ENCODE measurements at places on chromosomes 2 and 18.

DNA sequence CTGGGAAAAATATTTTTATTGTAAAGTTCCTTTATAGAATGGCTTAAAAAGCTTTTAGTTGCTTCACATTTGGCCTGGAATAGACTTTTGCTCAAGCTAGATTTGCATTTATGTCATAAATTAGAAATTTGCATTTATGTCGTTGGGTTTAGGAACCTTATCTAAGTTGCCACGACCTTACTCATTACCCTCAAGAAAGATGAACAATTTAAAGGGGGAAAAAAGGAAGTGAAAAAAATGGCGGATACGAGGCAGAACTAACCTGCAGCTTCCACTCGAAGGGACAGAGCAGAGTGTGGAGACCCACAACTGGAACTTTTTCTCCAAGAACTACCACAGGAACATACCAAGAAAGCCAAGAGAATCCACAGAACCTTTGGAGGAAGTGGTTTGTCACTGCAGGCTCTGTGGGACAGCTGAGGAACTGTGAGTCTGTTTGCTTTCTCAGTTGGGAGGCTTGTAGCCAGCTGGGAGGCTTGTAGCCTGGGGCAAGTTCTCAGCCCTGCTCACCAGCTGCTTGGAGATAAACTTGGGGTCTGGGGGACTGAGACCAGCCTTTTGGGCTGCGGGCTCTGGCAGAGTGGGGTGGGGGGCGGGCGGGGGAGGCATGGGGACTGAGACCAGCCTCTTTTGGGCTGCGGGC is 349.9 kb upstream of the MEIS1 start:
- no peak for DNase-seq

DNA sequence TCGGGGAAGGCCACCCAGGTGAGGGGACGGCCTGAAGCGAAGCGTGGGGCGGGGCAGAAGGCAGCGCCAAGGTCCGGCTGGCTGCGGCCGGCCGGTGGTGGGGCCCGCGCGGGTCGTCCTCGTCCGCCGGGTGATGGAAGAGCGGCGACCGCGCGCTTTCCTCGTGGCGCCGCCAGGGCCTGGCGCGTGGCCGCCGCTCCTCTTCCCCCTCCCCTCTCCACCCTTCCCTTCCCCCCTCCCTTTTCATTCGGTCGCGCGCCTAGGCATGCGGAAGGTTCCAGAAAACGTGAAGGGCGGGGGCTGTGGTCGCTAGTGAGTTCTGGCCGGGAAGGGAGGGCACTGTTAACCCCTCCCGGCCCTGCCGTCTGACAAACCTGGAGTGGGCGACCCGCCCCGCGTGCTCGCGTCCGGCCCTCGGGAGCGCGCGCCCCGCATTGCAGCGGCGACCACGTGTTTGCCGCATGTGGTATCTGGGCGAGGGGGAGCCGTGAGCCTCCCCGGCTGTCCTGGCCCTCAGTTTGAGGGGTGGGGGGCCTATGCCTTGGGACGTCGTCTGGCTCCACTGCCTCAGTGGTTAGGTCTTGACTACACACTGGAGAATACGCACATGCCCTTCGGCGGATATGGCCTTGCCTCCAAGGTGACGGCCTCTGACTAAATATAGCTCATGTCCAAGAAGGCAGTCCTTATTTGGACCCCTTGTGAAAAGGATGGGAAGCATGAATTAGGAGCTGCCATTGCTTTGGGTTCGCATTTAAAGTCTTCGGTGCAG is 579 bp downstream of the MAT2A start:
- DNase-seq = no peak

DNA sequence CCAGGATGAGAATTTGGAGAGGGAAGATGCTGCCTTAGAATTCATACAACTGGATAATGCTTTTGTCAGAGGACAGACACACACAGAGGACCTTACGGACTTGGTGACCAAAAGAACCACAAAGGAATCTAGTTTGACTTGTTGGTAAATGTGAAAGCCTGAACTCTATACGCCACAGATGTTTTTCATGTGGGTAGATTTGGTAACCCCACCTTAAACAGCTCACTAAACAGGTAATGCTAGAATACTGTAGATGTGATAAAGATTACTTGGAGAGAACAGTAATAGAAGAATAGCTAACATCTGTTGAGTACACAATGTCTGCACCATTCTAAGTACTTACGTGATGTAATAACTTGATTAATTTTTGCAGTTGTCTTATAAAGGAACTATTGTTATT is 24.1 kb downstream of the ANXA4 start:
- DNase-seq = no peak

GRCh38 chr2:69939722-69940121 is 21.7 kb downstream of the ASPRV1 start:
- DNase-seq = no peak

- no peak for DNase-seq
These were observed 44.2 kb downstream of the NRP2 start for GRCh38 chr2:205726506-205726905.

GRCh38 chr2:85750587-85751575 is 2.9 kb upstream of the ATOH8 start:
- no peak for DNase-seq

DNA sequence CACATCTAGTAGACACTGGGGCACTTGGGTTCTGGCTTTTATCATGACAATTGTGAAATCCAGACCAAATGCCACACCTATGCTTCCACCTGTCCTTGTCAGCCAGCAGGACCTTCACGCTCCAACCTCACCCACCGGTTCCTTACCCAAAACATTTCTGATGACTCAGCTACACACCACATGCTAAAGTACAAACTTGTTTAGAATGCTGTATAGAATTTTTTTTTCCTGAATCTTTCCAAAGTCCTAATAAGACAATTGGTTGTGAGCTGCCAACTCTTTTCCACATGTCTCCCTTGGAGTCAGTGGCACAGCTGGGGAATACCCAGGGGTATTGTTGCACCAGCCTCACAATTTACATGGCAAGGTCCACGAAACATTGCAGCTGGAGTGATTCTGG is 75.5 kb upstream of the LPIN2 start:
- DNase-seq = no peak

DNA sequence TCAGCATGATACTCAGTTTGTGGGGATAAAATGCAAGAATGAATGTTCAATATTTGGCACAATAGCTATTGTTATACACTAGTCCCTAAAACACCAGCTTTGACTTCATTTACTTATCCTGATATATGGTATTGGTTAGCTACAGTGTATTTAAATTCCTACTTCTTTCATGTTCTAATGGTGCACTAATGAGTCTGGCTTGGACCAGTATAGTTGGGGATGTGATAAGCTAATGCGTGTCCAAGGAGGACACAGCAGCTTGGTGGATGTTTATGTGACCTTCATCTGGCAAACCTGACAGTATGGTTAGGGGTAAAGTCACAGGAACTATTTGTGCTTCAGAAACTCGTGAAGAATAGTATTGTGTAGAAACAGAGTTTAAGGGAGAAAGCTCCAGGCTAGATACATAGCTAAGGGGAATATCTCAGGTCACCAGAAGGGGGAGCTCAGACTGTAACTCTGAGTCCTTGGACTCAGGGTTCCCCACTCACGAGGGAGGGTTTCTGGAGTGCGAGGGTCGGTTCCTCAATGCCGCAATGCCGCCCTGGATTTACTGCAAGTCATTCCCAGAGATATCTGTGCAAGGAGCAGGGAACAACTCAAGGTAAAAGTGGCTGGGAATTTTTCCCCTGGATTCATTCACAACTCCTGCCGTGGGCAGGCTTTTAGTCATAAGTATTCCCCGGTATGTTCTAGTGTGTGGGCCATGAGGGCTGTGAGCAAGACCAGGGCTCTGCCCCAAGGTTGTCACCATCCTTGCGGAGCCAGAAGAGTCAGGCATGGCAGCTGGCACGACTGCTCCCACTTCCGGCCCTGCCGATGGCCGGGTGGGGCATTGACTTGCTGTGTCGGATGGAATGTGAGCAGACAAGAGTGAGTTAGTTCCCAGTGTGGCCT is 14.5 kb downstream of the IL1R2 start:
- no peak for DNase-seq

GRCh38 chr2:10324095-10324832 is 21.6 kb downstream of the HPCAL1 start:
- no peak for DNase-seq

GRCh38 chr2:113724010-113724409 is 32.4 kb downstream of the SLC35F5 start:
- DNase-seq = no peak

DNA sequence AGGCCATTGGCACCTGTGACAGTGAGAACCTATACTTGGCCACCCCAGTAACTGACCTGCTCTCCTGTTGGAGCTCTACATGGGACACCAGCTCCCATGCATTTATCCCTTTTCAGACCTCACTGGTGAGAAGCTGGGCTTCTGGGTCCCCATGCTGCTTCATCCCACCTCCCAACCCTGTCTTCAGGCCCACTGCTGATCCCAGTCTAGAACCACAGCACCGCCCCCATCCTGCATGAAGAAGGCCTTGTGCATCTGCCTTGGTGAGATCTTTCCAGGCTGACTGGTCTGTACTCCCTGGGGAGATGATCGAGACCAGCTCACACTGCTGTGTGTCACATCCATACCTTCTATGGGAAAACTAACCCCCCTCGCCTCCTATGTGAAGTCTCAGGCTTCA is 22.7 kb downstream of the TTC32 start:
- DNase-seq = no peak

GRCh38 chr18:57891707-57892391 is 88.7 kb upstream of the ATP8B1 start:
- DNase-seq = no peak

DNA sequence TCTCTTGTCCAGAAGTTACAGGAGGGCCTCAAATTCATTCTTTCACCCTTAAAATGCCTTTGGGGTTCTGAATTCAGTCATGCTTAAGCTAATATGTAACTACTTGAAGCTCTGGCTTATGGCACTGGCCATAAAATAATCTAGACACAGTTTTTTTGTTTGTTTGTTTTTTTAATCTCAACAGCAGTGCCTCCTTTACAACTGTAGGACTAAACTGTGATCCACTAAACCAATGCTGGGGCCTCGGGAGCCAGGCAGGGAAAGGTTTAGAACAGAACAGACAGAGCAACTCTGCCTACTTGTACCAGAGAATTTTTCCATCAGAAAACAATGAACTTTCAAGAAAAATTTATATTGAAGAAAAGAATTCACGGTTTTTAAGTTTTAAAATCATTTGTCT is 1.7 kb downstream of the STAM2 start:
- no peak for DNase-seq

DNA sequence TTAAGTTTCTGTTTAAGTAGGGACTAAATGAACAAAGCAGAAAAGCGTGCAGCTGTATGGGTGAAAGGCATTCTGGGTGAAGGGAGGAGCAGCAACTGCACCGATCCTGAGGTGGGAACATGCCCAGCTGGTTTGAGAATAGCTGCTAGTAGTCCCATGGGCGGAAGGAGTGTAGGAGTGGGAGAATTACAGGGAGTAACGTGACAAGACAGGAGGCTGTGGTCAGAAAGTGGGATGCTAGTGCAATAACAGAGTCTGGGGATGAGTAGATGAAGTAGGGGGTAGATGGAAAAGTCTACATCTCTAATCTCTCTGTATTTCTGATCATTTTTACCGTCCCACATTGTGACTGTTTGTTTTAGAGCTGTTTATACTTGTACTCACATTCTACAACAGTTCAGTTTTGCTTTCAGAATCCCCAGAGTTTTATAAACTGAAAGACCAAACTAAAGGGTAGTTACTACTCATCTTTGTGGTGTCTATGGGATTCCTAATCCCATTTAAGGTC is 118.9 kb downstream of the LCLAT1 start:
- no peak for DNase-seq

DNA sequence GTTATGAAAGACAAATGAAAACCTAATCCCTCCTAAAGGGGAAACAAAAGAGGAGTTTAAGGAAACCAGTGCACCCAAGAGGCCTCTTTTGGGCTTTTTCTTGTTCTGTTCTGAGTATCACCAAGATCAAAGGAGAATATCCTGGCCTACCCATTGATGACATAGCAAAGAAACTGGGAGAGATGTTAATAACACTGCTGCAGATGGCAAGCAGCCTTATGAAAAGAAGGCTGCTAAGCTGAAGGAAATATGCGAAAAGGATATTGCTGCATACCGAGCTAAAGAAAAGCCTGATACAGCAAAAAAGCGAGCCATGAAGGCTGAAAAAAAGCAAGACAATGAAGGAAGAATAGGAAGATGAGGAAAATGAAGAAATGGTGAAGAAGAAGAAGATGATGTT is 23.6 kb upstream of the STAT4 start:
- no peak for DNase-seq

GRCh38 chr2:12076810-12077209 is 330.4 kb downstream of the LPIN1 start:
- DNase-seq = peak; percentile 4

GRCh38 chr2:136167721-136168475 is 49.9 kb upstream of the CXCR4 start:
- DNase-seq = no peak

DNA sequence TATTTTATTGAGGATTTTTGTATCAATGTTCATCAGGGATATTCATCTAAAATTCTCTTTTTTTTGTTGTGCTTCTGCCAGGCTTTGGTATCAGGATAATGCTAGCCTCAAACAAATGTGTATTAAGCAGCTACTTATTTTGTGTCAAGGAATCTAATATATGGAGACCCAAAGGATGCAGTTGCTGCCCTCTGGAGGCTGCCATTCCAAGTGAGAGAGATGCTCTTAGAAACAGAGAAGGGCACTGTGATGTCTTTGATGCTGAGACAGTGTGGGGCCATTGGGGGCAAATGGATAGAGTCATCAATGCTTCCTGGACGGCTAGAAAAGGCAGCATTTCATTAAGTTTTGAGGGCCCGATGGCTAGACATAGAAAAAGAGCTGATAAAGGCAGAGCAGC is 292.6 kb downstream of the SETBP1 start:
- DNase-seq = no peak

DNA sequence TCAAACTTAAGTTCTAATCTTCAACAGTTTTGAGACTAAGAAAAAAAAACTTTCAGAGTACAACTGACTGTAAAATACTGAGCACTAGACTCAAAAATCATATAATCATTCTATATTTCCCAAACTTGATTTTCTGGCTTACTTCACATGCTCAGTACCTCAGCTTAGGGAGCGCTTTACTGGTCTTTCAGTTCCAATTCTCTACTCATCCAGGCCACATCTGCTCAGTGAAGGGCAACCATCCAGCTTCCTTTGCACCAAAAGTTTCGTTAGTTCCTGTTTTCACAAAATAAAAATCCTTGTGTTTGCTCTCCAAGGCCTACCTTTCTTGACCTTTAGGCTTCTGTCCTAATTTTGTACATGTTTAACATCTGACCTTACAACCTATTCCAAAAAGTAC is 287.6 kb upstream of the LRRTM1 start:
- no peak for DNase-seq

DNA sequence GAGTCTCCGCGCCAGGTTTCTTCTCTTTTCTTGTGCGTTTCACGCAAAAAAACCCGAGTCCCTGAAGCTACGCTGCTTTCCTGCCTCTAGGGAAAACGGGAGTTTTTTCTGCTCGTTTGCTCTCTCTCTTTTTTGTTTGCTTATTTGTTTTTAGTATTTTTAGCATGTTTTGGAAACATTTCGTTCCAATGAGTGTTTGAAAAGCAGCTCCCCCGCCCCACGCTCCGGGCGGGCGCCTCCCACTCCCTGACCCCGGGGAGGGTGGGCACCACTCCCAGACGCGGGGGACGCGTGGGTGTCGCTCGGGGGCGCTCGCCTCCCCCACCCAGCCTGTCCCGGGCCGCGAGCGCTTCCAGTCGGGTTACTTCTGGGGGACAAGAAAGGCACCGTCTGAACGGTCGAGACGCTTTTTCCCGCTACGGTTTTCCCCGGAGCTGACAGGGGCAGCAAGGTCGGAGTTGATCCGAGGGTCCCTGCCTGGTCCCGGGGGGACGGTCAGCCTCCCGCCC is 446 bp upstream of the EFHD1 start:
- DNase-seq = no peak

GRCh38 chr2:33153008-33153407 is 206.3 kb downstream of the LTBP1 start:
- no peak for DNase-seq

- no peak for DNase-seq
These were observed 52.5 kb downstream of the RAB31 start for GRCh38 chr18:9760641-9761040.
